NCI-H524 treated with DMSO at 0.1 percent for 48 hours (cell line): ENCODE measurements at places on chromosomes 12 and 14.

GRCh38 chr12:16608946-16609539 lies 3.1 kb upstream of the LMO3 start:
- peak; percentile 15 for DNase-seq

GRCh38 chr12:59484575-59484974 lies 111.3 kb upstream of the SLC16A7 start:
- no peak for DNase-seq

- no peak for DNase-seq
Measured at GRCh38 chr12:25194214-25194613, 746 bp downstream of the DNAI7 start.

- DNase-seq: no peak
Measured at GRCh38 chr12:46548605-46549071, 176.1 kb upstream of the SLC38A2 start.

GRCh38 chr12:86254399-86255107 lies 1.6 kb downstream of the MGAT4C start:
- no peak for DNase-seq

DNA sequence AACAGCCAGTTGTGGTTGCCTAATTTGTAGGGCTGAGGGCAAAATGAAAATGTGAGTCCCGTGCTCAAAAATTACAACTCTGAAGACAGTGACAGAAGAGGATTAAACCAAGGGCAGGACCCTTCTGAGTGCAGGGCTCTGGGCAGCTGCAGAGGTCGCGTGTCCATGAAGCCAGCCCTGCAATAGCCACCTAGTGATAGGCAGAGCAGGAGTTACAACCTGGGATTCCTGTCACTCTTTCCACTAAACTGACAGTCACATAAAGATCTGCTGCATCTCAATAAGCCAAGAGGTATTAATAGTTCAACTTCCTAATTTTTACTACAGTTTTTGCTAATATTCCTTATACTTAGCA lies 94.1 kb downstream of the SLC2A13 start:
- no peak for DNase-seq

- no peak for DNase-seq
Measured at GRCh38 chr12:72366255-72366654, 94.1 kb downstream of the TRHDE start.
